ENCODE measurements at places on chromosomes 13 and 19.
A peak's percentile ranks its signal among the peaks of the same experiment; 100 is the strongest.

DNA sequence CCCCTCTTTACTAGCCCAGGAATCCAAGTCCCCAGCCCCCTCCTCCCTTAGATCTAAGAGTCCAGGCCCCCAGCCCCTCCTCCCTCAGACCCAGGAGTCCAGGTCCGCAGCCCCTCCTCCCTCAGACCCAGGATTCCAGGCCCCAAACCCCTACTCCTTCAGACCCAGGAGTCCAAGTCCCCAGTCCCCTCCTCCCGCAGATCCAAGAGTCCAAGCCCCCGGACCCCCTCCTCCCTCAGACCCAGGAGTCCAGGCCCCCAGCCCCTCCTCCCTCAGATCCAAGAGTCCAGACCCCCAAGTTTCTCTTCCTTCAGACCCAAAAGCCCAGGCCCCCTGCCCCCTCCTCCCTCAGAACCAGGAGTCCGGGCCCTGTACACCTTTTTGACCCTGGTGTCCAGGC is 11.5 kb downstream of the SPACA6 start:
- no peak for DNase-seq

DNA sequence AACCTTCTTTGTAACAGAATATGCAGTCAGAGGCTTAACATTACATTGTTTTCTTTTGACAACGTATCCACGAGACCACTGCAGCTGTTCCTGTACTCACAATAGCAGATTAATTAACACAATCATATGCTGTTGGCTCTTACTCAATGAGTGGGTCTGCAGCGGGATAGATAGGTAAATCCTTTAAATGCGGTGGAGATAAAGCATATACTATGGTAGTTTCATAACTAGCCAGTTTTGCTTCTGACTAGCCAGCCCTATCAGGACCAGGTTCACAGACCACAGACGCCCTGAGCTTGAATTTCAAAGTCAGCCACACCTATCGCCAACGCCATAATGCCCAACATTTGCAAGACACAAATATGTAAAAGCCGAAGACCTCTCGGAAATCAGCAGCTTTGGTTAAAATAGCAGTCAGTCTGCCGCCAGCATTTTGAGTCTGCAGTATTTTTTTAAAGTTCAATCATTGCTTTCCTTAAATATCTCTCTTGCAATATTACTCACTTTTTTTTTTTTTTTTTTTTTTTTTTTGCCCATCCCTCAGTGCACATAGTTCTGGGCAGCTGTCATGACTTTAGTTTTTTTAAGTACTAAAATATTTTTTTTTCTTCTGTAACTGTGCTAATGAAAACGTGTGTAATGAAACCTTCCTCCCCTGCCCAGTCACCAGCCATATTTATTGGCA is 120.5 kb downstream of the ZNF536 start:
- DNase-seq = no peak

DNA sequence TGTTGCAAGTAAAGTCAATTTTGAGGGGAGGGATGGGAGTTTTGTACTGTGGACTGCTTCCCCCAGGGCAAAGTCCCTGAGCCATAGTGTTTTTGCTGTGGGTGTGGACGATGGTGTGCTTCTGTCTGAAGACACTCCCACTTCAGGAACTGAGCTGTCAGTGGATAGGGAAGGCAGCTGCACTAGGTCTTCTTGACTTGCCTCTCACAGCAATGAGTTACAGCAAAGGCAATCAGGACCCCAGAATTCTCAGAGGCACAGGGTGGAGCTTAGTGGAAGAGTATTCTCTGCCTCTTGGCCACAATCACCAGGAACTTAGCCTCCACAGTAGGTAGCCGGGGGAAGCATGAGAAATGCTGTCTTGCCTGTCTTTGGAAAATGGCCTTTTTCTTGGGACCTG is 1416.6 kb upstream of the MIR17HG start:
- no peak for DNase-seq

DNA sequence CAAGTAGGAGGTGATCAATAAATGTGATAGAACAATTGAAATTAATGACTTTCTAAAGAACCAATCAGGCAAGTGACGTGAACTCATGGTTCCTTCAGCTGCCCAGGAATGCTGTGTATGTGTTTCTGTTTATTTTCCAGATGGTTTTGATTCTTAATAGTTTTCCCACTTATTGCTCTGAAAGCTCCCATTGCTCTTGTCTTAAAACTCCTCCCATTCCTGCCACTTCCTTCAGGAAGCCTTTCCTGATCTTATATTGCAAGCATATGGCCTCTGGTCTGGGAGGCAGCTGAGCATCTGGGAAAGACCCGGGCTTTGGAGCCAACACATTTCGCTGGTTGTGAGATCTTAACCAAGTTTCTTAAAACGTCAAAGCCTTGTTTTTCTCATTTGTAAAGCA is 17.1 kb upstream of the LATS2 start:
- no peak for DNase-seq

DNA sequence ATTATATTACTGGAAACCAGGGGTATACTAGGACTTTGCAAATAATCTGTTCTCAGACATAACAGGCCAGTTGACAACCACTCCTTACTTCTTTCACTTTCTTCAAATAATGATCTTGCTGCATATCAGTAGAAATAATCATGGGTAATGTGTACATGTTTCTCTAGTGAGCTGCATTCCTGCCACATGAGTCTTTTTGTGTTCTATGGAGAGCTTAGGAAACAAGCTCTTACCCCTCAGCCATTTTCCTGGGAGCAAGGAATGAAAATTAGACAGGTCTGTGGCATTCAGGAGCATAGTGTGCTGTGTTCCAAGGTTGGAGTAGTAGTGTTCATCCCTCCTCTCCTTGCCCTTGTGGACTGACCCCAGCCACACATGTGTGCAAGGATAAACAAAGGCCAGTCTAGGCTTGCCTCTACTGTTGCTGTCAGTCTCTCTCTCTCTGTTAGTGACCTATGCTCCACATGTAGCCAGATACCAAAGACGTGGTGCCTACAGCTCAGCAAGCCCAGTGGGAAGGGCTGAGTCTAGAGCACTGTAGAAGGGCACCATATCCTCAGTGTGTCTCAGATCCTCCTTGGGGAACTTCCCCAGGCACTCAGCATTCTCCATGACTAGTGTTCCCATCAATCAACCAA is 11.5 kb upstream of the OXGR1 start:
- DNase-seq = no peak

- no peak for DNase-seq
These were observed 29.0 kb downstream of the BTBD2 start for GRCh38 chr19:1986357-1987162.

- DNase-seq = no peak
These were observed 19.2 kb downstream of the ZNF486 start for GRCh38 chr19:20186174-20186573.

- DNase-seq = no peak
These were observed 58.4 kb downstream of the ELF1 start for GRCh38 chr13:40960716-40961115.

- no peak for DNase-seq
These were observed 36.1 kb downstream of the KLF2 start for GRCh38 chr19:16360738-16361137.

GRCh38 chr19:54461613-54462012 is 2.0 kb downstream of the LENG9 start:
- no peak for DNase-seq

DNA sequence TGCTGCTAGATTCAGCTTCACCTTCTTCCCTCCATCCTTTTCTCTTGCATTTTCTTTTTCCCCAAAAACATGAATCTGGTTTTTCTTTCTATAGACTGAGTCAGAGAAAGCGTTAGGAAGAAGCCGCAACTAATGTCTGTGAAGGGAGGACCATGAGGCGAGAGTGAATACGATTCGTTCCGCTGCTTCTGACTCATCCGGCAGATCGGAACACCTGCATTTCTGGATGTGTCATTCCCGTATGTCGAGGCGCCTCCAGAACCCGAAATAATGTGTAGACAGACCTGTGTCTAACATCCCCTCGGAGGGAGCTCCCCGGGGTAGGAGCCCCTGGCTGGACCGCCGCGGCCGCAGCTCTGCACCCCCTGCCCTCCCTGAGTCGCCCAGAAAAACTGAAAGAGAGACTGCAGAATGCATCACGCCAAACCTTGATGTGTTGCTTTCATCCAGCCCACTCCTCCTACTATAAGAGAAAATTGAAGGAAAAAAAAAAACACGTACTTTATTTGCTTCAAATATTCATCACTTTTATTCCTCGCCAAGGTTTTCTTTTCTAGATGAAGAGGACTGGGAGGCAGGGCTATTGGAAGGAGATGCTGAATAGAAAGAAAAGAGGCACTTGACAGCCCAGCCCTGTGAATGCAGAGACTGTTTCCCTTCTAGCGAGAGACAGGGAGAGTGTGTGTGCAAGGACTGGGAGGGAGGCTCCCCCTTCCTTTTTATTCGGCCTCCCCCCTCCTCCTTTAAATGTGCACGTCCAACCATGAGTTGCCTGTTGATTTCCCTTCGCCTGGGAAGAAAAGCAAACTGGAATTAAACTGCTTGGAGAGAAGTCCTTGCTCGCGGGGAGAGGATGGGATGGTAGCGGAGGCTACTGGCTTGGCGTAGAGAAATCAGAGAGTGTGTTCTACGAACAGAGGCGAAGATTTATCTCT is 616 bp upstream of the PCDH17 start:
- no peak for DNase-seq

GRCh38 chr13:107873926-107874325 is 341.4 kb downstream of the LIG4 start:
- no peak for DNase-seq

- DNase-seq = no peak
These were observed 23.1 kb upstream of the ZNF729 start for GRCh38 chr19:22263121-22263520.

DNA sequence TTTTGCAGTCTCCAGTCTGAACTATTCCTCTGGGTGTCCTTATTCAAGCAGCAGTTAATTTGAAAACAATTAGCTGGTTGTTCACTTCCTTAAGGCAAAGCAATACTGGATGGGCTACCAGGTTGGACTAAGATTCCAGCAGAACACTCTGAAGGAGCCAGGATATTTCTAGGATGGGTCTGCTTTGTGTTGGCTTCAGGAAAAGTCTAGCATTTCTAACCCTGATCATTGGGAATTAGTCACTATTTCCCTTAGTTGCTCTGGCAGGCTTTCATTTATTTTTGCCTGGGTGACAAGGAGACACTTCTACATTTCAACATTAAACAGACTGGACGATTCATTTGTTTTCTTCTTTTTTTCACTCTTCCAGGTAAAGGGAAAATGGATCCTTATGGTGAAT is 228.4 kb downstream of the ENOX1 start:
- no peak for DNase-seq

- DNase-seq = peak; percentile 70
These were observed 494 bp downstream of the NCLN start for GRCh38 chr19:3186160-3186688.

DNA sequence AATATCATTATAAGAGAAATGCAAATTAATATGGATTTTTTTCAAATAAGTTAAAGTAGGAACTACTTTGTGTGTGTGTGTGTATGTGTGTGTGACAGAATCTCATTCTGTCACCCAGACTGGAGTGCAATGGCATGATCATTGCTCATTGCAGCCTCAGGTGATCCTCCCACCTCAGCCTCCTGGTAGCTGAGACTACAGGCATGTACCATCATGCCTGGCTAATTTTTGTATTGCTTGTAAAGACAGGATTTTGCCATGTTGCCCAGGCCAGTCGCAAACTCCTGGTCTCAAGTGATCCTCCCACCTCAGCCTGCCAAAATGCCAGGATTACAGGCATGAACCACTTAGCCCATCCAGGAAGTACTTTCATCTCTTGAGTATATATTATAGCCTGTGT is 3.2 kb upstream of the ERVV-2 start:
- no peak for DNase-seq

GRCh38 chr13:19817510-19818158 is 34.9 kb upstream of the PSPC1 start:
- DNase-seq = no peak

DNA sequence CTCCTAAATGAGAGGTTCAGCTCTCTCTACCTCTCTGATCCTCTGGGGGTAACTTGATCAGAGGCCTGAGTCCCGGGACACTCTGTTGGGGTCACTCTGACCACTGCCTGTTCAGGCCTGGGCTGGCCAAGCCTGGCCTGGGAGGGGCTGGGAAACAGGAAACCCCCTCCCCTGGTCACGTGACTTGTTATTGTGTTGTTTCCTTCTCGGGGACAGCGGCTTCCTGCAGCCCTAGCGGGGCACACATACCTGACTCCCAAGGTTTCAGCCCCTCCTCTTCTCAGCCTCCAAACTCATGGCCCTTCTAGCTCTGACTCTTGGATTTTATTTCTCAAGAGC is at the start of gene USHBP1:
Gene USHBP1, minus strand, starts transcription at position 105 of the 339 bp plus-strand sequence. CDS start 446 bp downstream, outside the sequence.
- DNase-seq = no peak

DNA sequence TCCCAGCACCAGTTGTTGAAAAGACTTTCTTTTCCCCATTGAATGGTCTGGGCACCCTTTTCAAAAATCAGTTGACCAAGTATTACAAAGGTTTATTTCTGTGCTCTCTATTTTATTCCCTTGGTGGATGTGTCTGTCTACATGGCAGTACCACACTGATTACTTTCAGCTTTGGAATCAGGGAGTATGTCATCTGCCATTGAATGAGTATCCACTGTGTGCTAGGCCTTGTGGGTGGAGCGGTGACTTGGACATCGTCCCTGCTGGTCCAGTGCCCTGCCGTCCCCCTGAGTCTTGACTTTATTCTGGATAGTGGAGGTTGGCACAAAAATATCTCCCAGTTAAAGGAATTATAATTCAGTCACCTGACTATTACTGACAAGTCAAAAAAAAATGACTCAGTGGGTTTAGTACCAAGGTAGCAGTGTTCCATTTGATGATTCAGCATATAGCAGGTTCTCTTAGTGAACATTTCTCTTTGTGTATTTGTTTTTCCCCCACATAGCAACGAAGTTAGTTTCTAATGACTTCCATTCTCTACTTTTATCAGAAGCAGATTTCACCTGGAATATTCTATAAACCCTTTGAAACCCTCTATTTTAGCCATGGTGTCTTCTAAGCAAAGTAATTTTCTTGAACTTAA is 3.9 kb downstream of the UPF3A start:
- peak; percentile 46 for DNase-seq

GRCh38 chr19:46660551-46661019 is 397 bp downstream of the DACT3 start:
- no peak for DNase-seq

- no peak for DNase-seq
These were observed 9.9 kb downstream of the ARL11 start for GRCh38 chr13:49638030-49638743.

DNA sequence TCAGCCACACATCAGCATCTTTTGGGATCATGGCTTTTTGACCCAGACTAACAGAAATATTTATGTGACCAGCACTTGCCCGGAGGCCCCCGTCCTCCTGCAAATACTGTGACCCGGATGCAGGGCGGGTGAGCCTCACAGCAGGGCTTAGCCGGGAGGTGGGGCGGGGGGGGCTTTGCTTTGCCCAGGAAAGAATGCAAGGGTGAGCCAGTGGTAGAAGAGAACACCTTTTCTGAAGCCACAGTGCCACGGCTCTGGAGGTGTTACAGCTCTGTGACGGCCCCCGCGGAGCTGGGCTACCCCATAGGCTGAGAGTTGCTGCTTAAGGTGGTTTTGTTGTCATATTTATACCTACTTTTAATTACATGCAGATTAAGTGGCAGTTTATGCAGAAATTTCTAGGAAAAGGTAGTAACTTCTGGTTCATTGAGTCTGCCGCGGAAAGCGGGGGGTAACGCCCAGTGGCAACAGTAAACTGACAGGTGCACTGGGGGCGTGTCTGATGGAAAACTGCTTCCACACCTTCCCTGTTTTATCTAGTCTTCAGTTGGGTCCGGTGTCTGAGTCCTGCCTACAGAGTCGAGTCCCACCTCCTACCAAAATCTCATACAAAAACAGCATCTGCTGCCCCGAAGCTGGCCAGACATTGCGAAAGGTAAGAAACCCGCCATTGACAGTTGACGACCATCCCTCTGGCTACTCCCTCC is 187.9 kb downstream of the TEX29 start:
- no peak for DNase-seq

- DNase-seq = no peak
These were observed 656 bp downstream of the PCCA start for GRCh38 chr13:100089465-100090032.

All from activated CD8-positive, alpha-beta memory T cell treated with anti-CD3 and anti-CD28 coated beads, Interleukin-2, amount 50 U/mL, for 48 hours (primary cell).